Omental fat pad (tissue), 4 donors: ENCODE measurements at places on chromosomes 1 and 21. TPM values are rescaled to one million over a fixed set of nuclear protein-coding genes. Genes with fewer than 3 reads are reported as not detected.

DNA sequence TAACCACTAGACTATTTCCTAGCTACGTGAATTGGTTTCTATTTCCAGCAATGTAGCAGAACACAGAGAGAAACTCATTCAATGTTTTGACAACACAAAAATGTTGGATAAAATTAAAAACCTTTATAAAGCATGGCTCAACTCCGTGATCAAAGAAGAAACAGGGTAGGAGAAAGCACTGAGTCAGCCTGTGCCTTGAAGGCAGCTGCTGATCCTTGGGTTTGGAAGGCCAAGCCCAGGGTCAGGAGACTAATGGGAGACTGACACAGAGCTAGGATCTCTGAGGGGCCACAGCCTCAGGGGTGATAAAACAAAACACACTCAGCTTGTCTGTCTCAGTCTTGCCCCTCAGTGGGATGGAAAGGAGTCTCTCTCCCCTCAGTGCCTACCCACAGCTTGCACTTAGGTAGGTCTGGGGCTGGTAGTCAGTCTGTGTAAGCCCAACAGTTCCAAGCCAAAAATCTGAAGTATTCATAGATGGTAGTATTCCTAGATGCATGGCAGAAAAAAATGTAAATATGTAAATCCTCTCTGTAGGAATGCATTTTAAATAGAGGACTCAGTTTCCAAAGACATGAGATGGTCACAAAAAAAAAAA, 53.3 kb downstream of the B3GALNT2 start:
- DNase-seq, result no peak

FOXO6 gene
- total RNA-seq, result 0.31 TPM

DNA sequence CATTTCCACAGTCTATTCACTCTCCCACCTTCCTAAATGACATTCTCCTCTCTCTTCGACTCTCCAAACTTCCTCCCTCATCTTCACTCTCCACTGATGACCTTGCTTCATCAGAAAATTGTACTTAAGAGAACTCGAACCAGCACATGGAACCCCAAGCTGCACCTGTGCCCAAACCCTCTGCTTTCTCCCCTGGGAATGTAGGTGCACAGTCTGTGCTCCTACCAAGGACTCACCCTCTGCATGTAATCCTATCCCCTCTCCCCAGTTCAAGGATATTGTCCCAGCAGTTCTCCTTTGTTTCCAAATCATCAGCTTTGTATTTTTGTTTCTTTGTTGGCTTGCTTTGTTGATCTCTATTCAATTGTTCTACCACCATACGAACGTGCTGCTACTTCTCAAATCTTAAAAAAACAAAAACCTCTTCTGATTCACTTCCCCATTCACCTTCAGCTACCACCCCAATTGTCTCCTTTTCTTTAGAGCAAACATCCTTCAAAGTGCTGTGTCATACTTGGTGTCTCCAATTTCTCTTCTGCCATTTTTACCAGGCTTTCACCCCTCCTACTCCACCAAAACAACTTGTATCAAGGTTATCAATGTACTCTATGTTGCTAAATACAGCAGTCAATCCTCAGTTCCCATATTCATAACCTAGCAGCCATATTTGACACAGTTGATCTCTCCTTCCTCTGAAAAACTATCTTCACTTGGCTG, 26.8 kb downstream of the RAB3B start:
- DNase-seq, result no peak

LORICRIN gene
- not detected for total RNA-seq

- DNase-seq, result no peak
Measured at GRCh38 chr1:197675583-197676208, 99.6 kb downstream of the DENND1B start.

GRCh38 chr1:150650193-150650592, 20.8 kb upstream of the ENSA start:
- no peak for DNase-seq

- no peak for DNase-seq
Measured at GRCh38 chr1:67668660-67669059, 16.3 kb upstream of the GADD45A start.
